ENCODE measurements at places on chromosomes 3 and 15.

DNA sequence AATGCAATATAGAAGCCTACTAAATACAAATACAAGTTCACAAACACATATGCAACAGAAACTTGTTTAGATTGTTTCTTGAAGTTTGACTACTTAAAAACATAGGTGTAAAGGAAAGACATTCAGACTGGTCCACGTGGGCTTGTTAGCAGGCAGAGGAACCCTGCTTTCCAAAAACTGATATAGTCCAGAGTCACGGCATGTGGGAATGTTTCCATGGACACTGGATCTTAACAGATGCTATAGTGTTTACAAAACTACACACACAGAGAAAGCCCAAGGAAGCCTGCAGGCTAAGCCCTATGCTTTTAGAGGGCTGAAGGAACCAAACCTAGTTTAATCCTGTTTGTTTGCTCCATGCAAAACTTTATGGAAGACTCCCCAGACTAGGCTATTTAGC lies 45.2 kb upstream of the LRRC58 start:
- no peak for DNase-seq

GRCh38 chr15:49741712-49742111 lies 120.9 kb downstream of the DTWD1 start:
- DNase-seq, result no peak

DNA sequence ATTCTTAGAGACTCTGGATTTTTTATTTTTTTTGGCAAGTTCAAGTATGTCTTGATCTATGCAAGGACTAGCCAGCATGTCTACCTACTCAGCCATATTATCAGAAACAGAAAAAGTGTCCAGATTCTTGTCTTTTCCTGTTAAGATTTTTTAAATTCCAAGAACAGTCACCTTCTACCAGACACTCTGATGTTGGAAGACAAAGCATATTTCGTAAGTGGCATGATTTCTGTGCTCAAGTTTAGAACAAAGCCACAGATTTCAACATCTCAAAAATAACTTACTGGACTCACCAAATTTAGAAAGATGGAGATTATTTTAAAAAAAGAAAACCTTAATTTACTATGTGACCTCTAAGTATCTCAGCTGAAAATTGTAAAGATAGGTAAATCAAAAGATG lies 61.9 kb downstream of the GOLGA6L7 start:
- no peak for DNase-seq

DNA sequence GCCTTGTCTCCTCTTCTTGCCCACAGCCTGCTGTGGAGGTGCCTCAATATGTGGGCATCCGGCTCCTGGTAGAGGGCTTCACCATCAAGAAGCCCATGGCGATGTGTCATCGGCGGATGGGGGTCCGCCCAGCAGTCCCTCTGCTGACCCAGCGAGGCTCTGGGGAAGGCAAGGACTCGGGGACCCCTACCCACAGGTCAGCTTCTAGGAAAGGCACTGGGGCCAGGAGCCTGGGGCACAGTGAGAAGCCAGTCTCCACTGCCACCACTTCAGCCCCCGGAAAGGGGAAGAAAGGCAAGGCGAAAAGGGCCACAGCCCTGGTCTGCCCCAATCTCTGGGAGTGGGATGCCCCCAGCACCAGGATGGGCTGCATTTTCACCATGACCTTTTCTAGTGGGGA lies 10.7 kb downstream of the RPUSD3 start:
- DNase-seq, result no peak

GRCh38 chr15:95918525-95918924 lies 412.0 kb upstream of the NR2F2 start:
- no peak for DNase-seq

- DNase-seq, result no peak
Observed at GRCh38 chr3:167820102-167820865, 84.8 kb downstream of the SERPINI1 start.

GRCh38 chr15:94927003-94927402 lies 695.6 kb downstream of the MCTP2 start:
- no peak for DNase-seq

- no peak for DNase-seq
Observed at GRCh38 chr3:149473357-149474249, 894 bp upstream of the TM4SF4 start.

DNA sequence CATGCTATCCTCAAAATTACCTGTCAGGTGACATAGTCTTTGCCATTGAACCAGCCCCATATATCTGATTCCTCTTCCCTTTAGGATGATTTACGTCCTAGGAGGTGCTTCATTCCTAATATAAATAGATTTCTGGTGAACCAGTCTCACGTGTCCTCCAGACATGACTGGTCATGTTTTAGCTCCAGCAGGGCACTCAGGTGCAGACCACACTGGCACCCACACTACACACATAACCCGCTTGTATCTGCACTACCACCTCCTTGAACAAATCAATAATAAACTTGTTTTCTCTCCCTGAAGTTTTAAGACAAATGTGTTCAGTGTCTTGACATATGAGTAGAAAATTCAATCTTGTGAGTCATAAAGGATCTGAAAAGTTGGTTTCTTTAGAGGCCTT lies 155.5 kb downstream of the GOLIM4 start:
- no peak for DNase-seq

DNA sequence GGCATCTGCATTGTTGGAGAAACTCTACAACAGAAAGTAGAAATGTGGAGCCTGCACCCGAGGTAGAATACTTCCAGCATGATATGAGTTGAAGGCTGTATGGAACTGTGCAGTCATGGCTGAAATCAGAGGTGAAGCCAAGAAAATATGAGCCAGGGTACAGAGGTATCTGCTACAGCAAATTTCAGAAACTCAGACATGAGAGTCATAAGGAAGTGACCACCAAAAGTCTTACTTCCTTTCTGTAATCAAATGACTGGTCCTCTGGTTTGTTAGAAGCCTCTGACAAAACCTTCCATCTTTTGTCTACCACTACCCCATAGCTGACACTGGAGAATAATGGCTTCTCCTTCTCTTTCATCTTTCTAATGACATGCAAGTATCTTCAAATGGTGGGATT lies 159.4 kb downstream of the TMEM108 start:
- no peak for DNase-seq

DNA sequence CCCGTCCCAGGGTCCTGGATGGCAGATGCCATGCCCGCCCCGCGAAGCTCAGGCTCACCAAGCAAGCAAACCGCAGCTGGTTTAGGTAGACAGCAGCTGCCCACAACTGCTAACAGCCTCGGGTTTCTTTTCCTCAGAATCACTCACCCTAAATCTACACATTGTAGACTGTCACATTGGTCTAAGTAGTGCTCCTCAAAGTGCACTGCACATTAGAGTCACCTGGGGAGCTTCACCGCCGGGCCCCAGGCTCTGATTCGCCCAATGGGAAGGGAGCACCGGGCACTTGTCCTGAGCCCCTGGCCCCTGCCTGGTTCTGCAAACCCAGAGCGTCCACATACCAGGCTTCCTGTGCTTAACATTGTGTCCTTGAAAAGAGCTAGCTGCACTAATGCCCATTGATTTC lies 752 bp downstream of the OCA2 start:
- no peak for DNase-seq

GRCh38 chr3:182179631-182180030 lies 467.9 kb downstream of the SOX2 start:
- DNase-seq, result no peak

DNA sequence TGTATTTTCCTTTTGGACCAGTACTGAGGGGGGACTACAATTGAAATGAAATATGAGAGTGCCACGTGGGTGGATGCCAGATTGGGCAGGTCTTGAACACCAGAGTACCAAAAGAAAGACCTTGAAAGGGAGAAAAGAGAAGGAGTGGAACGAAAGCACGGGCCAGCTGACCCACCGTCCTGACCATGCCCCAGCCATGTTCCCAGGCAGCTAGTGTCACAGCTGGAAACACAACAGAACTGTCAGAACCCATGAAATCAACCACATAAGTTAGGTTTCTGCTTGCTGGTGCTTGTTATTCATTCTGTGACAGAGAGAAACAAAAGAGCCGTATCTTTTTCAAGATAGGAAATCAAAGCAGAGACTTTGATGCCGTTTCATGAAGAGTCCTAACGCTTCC lies 268.8 kb downstream of the MEX3B start:
- no peak for DNase-seq

- no peak for DNase-seq
Observed at GRCh38 chr3:100269001-100269400, 8.2 kb downstream of the TBC1D23 start.

DNA sequence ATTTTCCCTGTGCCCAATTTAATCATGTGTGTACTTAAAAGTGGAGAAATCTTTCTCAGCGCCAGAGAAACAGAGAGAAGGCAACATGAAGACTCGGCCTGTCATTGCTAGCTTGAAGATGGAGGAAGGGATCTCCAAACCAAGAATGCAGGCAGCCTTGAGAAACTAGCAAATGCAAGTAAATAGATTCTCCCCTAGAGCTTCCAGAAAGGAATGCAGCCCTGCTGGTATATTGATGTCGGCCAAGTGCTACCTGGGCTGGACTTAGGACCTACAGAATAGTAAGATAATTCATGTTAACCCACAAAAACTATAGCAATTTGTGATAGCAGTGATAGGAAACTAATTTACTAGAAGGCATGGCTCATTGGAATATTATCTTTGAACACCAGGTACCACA lies 150.9 kb upstream of the ABI3BP start:
- no peak for DNase-seq

Data from activated CD4-positive, alpha-beta T cell treated with anti-CD3 and anti-CD28 coated beads, Interleukin-2, Interleukin-6, amounts not matched to agents 100 ng/mL and 50 ng/mL, durations not matched to agents 16 hours and 8 hours (primary cell).